NCI-H1694 (cell line): ENCODE measurements at places on chromosomes 6 and 20.
A peak's percentile ranks its signal among the peaks of the same experiment; 100 is the strongest.

GRCh38 chr20:62898970-62899632, 27.2 kb downstream of the DIDO1 start:
- DNase-seq, result no peak

- DNase-seq, result no peak
Measured at GRCh38 chr6:31877651-31878161, 1.1 kb downstream of the SLC44A4 start.

DNA sequence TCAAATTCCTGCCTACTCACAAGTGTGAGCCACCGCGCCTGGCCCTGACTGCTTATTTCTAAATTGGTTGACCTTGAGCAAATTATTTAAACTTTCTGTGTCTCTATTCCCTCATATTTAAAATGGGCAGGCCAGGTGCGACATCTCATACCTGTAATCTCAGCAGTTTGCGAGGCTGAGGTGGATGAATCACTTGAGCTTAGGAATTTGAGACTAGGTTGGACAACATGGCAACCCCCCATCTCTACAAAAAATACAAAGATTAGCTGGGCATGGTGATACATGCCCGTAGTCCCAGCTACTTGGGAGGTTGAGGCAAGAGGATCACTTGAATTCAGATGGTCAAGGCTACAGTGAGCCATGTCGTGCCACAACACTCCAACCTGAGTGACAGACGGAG, 26.5 kb downstream of the DCBLD1 start:
- no peak for DNase-seq

- DNase-seq, result no peak
Measured at GRCh38 chr6:147508042-147508865, at the start of gene SAMD5. SAMD5 (plus strand) TSS chr6:147508690; CDS start chr6:147508929, 239 bp downstream.

DNA sequence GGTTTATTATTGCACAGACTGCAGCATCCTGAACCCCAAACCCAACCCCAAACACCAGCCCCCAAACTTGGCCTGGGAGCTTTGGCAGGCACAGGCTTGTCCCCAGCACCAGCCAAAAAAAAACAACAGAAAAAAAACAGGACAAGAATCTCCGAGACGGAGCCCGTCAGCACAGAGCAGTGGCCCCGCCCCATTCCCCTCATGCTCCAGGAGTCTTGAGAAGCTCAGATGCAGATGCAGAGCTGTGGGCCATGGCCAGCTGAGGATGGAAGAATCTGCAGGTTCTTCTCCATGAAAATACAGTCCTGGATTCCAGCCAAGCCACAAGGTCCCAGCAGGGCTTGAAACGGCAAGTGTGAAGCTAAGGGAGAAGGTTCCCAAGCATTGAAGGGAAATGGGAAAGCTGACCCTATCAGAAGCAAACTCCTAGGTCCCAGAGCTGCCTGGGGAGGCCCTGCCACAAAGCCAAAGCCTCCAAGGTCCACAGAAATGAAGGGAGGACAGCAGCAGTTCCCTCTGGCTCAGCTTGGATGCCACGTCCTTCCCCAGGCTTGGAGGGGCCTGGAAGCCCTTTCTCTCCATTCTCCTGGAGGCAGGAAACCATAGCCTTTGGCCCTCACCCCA, 75.2 kb downstream of the JPH2 start:
- no peak for DNase-seq

DNA sequence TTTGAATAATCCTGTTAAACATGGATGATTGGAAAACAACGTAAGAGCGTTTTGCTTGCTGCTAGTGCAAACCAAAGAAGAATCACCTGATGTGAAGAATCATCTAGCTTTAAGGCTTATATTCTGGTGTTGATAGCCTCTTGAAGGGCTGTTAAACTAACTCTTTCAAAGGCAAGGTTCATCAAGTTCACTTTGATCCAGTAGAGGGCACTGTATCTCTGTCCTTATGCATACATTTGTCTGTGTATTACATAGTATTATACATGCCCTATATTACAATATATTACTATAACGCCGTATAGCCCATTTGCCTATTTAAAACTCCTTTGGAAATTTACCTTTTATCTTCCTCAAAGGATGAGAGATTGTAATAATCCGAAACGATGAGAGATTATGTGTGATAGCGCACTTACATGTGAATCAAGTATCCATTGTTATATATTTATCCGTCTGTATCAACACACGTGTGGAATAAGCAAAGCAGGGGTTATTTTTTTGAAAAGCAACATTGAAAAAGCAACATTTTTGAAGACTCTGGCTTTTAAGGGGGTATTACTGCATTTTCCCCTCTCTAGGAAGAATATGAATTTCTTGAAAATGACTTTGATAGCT, 50.8 kb upstream of the NRN1 start:
- peak; percentile 73 for DNase-seq

GRCh38 chr6:87742106-87742505, 40.1 kb upstream of the AKIRIN2 start:
- no peak for DNase-seq

- no peak for DNase-seq
Measured at GRCh38 chr6:52363228-52363867, 1.4 kb downstream of the PAQR8 start.

GRCh38 chr20:16115911-16116552, 457.2 kb downstream of the KIF16B start:
- DNase-seq, result no peak

DNA sequence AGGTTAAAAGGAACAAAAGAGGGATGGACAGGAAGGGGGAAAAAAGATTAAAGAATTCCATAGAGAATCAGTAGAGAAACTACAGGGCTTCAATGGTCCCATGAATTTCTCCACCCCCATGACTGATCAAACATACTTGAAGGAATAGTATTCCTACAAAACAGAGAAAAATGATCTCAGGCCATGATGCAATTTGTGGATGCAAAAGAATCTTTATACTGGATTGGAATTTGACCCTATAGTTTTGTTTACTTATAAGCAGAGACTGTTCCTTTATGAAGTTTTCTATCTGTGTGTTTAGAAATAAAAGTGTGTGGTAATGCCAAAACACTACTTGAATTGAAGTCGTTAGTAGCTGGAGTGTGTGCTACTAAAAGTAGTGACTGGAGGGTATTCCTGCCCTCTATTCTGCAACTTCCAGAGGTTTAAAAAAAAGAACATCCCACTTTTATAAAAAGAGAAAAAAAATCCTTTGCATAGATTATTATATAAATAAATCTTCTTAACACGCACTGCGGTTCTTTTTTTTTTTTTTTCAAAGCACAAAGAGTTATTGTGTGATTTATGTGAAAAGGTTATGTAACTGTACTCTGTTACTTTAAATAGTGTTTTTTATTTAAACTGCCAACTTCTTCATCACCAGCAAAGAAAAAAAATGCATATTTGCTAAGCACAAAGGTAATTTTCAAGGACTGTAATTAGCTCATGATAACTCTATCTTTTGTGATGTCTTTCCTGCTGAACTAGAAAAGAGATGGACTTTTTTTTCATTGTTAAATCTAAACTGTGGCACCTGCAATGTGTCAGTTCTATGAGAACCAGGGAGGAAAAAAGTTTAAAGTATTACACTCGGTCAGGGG, 214.5 kb upstream of the CITED2 start:
- DNase-seq, result no peak
